Osteoblast (primary cell): ENCODE measurements at places on chromosomes 2 and 18.

DNA sequence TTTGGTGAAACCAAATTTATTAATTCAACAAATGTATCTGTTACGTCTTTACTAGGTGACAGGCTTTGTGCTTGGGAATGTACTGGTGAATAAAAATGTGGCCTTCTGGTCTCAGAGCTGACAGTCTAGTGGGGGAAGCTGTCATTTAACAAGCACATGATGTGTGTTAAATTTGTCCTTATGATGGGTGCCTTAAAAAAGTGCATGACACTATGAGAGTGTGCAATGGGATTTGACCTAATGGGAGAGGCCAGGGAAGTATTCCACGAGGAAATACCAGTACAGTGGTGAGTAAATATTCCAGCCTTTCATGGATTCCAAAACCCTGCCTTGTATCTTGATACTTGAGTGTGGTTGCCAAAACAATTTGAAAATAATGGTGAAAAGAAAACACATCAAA is 308.9 kb downstream of the PLCL1 start:
- DNase-seq = no peak
- no peak overlapping the region for H3K27ac ChIP-seq
- no peaks in the 10 kb centered on the region for H3K36me3 ChIP-seq

- H3K4me3 ChIP-seq = no peak overlapping the region
- peak overlapping the region; percentile 54 for H3K27ac ChIP-seq
- H3K4me1 ChIP-seq = peaks cover 39% of the 10 kb centered on the region
- H3K36me3 ChIP-seq = no peaks in the 10 kb centered on the region
- no peak for DNase-seq
- H3K27me3 ChIP-seq = no peaks in the 10 kb centered on the region
Measured at GRCh38 chr2:226893216-226893615, 57.4 kb downstream of the RHBDD1 start.

DNA sequence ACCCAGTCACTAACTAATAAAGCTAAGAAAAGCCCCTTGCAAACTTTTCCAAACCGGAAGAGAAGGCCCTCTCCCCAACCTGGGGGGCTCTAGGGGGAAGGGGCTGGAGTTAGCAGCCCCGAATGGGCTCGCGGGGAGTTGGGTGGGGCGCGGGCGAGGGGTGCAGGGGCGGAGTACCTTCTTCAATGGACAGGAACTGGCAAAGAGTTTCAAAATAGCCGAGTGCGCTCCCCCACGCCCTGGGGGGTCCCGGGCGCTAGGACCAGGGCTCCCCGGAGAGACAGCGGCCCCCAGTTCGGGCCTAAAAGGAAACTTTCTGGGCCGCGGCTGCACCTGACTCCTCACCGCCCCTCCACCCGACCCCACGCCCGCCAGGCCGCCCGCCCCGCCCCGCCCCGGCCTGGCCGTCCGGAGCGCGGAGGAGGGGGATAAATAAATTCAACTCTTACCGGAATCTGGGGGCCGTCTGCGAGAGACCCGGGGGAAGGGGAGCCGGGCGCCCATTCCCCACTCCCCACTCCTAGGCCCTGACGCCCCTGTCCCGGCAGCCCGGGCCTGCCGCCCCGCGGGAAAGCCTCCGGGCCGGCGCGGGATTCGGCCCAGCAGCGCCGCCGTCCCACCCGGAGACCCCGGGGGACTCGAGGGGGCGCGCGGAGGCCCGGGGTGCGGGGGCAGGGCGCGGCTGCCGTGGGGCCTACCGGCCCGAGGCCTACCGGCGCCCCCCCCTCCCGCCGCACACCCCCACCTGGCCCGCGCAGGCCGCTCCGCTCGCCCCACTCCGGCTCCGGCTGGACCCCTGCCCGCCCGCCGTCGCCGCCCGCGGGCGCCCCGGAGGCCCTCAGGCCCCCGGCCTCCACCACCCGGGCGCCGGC is 868 bp downstream of the INO80D start:
- peak overlapping the region; percentile 89 for H3K4me3 ChIP-seq
- peak; percentile 85 for DNase-seq
- peaks cover 10% of the 10 kb centered on the region for H3K4me1 ChIP-seq
- H3K27ac ChIP-seq = peak overlapping the region; percentile 94
- peaks cover 3% of the 10 kb centered on the region for H3K36me3 ChIP-seq

DNA sequence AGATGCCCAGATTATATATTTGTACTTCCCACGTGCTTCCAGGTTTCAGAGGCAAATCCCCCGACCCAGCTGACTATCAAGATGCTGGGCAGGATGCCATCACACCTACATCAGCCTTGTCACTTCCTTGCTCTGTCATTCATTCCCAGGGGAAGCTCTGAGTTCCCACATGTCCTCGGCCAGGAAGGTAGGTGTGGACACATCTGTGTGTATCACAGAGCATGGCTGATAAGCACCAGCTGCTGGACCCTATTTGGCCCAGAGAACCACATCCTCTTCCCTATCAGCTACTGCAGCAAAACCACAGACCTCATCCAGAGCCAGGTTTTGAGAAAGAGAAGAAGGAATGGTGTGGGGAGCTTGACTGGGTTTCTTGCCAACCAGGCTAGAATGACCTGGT is 31.9 kb upstream of the ITGA6 start:
- peaks cover 11% of the 10 kb centered on the region for H3K27me3 ChIP-seq
- no peak overlapping the region for H3K27ac ChIP-seq
- DNase-seq = no peak
- no peak overlapping the region for H3K4me3 ChIP-seq
- H3K4me1 ChIP-seq = no peaks in the 10 kb centered on the region

- H3K4me3 ChIP-seq = no peak overlapping the region
- H3K27me3 ChIP-seq = no peaks in the 10 kb centered on the region
- peaks cover 3% of the 10 kb centered on the region for H3K36me3 ChIP-seq
- peak; percentile 50 for DNase-seq
Measured at GRCh38 chr2:10366601-10367270, 64.0 kb downstream of the HPCAL1 start.
